GM12892 (cell line): ENCODE measurements at places on chromosomes 12 and 14.

- no peak for DNase-seq
These were observed 34.9 kb upstream of the EML1 start for GRCh38 chr14:99758121-99758821.

DNA sequence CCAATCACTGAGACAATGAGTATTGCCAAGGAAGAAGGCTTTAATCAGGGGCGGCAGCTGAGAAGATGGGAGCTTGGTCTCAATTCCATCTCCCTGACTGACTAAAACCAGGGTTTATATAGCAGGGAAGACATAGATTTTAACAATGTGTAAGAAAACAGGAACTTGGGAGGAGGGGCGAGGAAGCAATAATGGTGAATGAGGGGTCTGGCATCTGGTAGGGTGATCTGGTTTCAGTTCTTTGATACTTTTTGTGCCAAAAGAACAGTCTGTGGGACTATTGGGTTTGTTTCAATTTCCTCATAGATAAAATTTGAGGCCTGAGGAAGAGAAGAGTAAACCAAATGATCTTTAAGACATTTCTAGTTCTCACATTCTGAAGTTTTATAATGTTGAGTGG lies 49.2 kb downstream of the FUT8 start:
- no peak for DNase-seq

- DNase-seq = no peak
These were observed 146.6 kb downstream of the DPY19L2 start for GRCh38 chr12:63521706-63522105.

- no peak for DNase-seq
These were observed 367.8 kb downstream of the EMP1 start for GRCh38 chr12:13564266-13564810.

DNA sequence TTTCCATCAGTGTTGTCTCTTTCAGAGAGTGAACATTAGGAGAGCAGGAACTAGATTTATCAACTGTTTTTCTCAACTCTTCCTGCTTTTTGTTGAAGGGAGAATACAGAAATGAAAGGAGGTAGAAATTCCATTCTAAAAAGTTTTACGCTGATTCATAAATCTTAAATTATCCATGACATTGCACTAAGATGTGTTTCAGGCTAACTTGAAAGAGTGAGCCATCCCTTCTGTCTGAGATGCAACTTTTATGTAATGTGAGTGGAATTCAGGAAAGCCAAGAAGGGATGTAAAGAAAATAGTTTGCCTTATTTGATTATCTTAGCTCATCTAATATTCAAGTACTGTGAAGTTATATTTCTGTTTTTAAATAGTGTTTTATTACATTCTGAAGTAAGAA lies 349.5 kb upstream of the RGS6 start:
- no peak for DNase-seq
